ENCODE measurements at places on chromosomes 13 and 19.
A peak's percentile ranks its signal among the peaks of the same experiment; 100 is the strongest.

- no peaks in the 10 kb centered on the region for H3K27me3 ChIP-seq
- H3K4me1 ChIP-seq = no peaks in the 10 kb centered on the region
- H3K4me3 ChIP-seq = no peak overlapping the region
- DNase-seq = no peak
Measured at GRCh38 chr19:33282036-33282671, 20.2 kb downstream of the CEBPA start.

GRCh38 chr19:3163230-3163886, 15.2 kb upstream of the S1PR4 start:
- no peaks in the 10 kb centered on the region for H3K4me1 ChIP-seq
- H3K27ac ChIP-seq = no peak overlapping the region
- no peak overlapping the region for H3K4me3 ChIP-seq
- no peaks in the 10 kb centered on the region for H3K36me3 ChIP-seq
- H3K27me3 ChIP-seq = no peaks in the 10 kb centered on the region

DNA sequence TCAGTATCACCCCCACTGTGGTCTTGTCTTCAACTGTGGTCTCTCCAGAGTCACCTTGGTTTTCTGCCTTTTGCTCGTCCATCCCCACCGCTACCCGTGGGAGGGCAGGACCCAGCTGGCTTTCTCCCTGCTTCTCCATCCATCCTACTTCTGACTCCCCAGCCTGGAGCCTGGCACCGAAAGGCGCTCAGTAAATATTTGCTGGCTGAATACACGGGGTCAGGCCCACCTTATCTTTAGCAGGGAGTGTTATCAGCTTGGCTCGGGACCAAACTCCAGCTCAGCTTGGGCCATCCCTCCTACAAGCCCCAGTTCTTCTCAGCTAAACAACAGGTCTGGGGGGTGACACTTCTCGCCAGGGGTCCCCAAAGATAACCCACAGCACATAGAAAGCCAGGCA, 62.0 kb upstream of the KLF2 start:
- no peaks in the 10 kb centered on the region for H3K36me3 ChIP-seq
- H3K4me3 ChIP-seq = no peak overlapping the region
- H3K4me1 ChIP-seq = peaks cover 13% of the 10 kb centered on the region
- no peak overlapping the region for H3K27ac ChIP-seq
- peak; percentile 59 for DNase-seq
- no peaks in the 10 kb centered on the region for H3K27me3 ChIP-seq

DNA sequence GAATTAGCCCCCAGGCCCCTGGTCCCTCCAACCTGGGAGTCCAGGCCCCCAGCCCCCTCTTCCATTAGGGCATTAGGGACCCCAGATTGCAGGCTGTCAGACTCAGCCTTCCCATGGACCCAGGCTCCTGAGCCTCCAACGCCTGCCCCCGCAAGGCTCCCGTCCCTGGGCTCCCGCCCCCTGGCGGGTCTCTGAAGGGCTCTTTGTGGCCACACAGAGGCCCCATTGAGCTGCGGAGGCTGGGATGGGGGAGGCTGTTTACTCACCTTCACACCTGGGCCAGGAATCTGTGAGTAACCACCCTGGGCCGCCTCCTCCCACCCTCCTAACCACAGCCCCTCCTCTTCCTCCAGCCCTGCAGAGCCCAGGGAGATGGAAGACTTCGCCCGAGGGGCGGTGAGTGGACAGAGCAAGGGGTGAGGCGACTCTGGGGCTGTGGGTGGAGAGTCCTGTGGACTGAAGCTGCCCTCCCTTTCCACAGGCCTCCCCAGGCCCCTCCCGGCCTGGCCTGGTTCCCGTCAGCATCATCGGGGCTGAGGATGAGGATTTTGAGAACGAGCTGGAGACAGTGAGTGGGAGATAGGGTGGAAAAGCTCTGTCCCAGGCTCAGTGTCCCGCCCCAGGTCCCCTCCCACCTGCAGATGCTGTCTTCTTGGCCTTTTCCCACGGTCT, 4.9 kb downstream of the ARHGEF1 start:
- H3K36me3 ChIP-seq = no peaks in the 10 kb centered on the region
- no peaks in the 10 kb centered on the region for H3K4me1 ChIP-seq
- peak overlapping the region; percentile 35 for H3K4me3 ChIP-seq

- no peaks in the 10 kb centered on the region for H3K4me1 ChIP-seq
- no peak overlapping the region for H3K4me3 ChIP-seq
- no peaks in the 10 kb centered on the region for H3K27me3 ChIP-seq
- H3K36me3 ChIP-seq = no peaks in the 10 kb centered on the region
- DNase-seq = no peak
Measured at GRCh38 chr13:111322001-111322915, 1.8 kb downstream of the TEX29 start.

GRCh38 chr19:23321953-23322549, 71.9 kb upstream of the ZNF724 start:
- no peak for DNase-seq
- H3K27me3 ChIP-seq = no peaks in the 10 kb centered on the region
- H3K4me3 ChIP-seq = no peak overlapping the region
- no peaks in the 10 kb centered on the region for H3K36me3 ChIP-seq
- no peaks in the 10 kb centered on the region for H3K4me1 ChIP-seq

DNA sequence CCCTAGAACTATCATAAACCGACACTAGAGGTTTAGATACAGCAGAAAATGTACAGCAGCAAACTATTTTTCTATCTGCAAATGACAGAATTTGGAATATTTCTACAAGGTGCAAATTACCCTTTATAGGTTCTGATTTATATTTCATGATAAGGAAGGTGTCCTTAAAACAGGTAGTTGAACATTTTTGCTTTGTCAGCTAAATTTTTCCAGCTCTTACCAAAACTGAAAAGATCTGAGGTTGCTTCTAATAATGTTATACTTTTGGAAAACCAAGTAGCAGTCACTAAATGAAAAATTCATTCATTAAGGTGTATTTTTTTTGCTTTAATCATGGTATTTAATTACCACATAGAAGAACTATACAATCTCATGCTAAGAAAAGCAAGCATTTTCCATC, 9.0 kb downstream of the SHISA2 start:
- H3K36me3 ChIP-seq = no peaks in the 10 kb centered on the region
- no peaks in the 10 kb centered on the region for H3K4me1 ChIP-seq
- DNase-seq = no peak
- H3K27ac ChIP-seq = no peak overlapping the region
- H3K27me3 ChIP-seq = no peaks in the 10 kb centered on the region
- no peak overlapping the region for H3K4me3 ChIP-seq

- H3K4me1 ChIP-seq = peaks cover 8% of the 10 kb centered on the region
- H3K27me3 ChIP-seq = no peaks in the 10 kb centered on the region
- H3K4me3 ChIP-seq = peak within 1 kb of the TSS; percentile 94
- DNase-seq = peak; percentile 79
- peak within 1 kb of the TSS; percentile 96 for H3K27ac ChIP-seq
Measured at GRCh38 chr19:10543420-10544241, at the start of gene ATG4D. TSS of gene ATG4D (plus strand) at chr19:10543904. CDS start at chr19:10544091, 187 bp downstream.

- peak overlapping the region; percentile 5 for H3K4me3 ChIP-seq
- H3K27ac ChIP-seq = peak overlapping the region; percentile 6
- H3K36me3 ChIP-seq = no peaks in the 10 kb centered on the region
- no peaks in the 10 kb centered on the region for H3K27me3 ChIP-seq
- H3K4me1 ChIP-seq = peaks cover 14% of the 10 kb centered on the region
- peak; percentile 71 for DNase-seq
Measured at GRCh38 chr13:30739761-30740642, 4.7 kb downstream of the ALOX5AP start.

GRCh38 chr13:32639502-32640105, 53.4 kb downstream of the PDS5B start:
- no peaks in the 10 kb centered on the region for H3K36me3 ChIP-seq
- no peak overlapping the region for H3K4me3 ChIP-seq
- no peak for DNase-seq

DNA sequence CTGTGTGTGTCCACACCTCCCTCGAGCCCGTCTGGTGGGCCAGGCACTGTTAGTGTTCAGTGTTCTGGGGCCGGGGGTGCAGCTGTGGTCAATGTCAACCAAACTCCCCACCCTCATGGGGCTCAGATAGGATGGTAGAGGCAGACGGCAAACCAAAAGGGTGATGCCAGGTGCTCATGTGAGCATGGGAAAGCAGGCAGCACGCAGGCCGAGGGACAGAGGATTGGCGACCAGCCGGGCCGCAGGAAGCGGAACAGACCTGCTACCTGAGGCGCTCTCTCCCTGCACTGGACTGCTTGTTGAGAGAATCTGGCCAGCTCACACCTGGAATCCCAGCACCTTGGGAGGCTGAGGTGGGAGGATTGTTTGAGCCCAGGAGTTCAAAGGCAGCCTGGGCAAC, 29.1 kb downstream of the DHX34 start:
- H3K36me3 ChIP-seq = peaks cover 85% of the 10 kb centered on the region
- H3K4me1 ChIP-seq = peaks cover 7% of the 10 kb centered on the region
- DNase-seq = no peak
- H3K27me3 ChIP-seq = no peaks in the 10 kb centered on the region
- no peak overlapping the region for H3K4me3 ChIP-seq

- H3K27me3 ChIP-seq = no peaks in the 10 kb centered on the region
- no peak overlapping the region for H3K4me3 ChIP-seq
- peak overlapping the region; percentile 95 for H3K27ac ChIP-seq
- H3K4me1 ChIP-seq = peaks cover 80% of the 10 kb centered on the region
- no peaks in the 10 kb centered on the region for H3K36me3 ChIP-seq
- DNase-seq = no peak
Measured at GRCh38 chr19:10761443-10762250, 43.8 kb downstream of the DNM2 start.

DNA sequence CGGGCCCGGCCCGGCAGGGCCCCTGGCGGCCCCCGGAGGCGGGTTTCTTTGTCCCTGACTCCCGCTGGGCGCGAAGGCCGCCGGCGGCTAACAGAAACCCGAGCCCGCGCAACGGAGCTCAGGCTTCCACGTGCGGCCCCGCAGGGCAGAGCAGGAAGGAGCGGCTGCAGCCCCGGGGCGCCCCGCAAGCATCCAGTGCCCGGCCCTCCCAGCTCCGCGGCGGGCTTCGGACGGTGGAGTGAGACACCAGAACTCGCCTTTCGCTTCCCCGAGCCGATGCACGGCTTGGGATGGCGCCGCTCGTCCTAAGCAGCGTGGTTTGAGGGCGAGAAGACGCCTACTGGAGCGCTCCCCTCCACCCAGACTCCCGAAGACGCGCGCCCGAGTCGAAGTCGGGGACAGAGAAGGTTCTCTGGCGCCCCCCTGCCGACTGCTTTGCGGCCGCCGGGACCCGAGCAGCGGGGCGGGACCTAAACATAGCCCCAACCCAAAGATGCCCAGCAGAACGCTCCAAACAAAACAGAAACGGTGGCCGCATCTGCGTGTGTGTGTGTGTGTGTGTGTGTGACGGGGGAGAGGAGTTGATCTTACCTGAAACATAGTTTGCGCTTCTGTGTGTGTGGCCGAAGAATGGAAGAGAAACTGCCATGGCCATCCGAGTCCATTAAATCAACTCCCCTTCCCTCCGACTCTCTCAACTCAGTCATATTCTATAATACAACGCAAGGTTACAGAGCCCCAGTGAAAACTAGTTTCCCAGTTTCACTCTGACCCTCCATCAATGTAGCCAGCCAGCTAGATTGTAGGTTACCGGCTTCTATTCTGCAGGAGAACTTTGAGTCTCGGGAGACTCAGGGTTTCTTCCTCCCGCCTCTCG, 629 bp upstream of the FGF9 start:
- peak; percentile 85 for DNase-seq
- H3K36me3 ChIP-seq = no peaks in the 10 kb centered on the region
- peaks cover 36% of the 10 kb centered on the region for H3K4me1 ChIP-seq

DNA sequence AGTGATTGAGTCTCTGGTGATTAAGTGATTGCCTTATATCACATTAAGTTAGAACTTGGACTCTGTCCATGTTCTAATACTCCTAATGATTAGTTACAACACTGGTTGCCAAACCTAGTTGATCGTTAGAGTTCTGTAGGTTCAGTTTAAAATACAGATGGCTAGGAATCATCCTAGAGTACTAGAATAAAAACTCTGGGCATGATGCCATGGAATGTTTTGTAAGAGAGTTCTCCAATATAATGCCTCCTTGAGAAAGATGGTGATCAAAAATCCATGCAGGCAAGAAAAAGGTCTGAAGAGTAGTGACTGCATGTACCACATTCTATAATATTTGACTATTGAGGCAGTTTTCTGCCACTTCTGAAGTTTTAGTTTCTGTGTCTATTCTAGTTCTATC, 176.3 kb downstream of the GPC5 start:
- no peaks in the 10 kb centered on the region for H3K4me1 ChIP-seq
- no peak overlapping the region for H3K27ac ChIP-seq
- H3K36me3 ChIP-seq = no peaks in the 10 kb centered on the region

- DNase-seq = no peak
- no peaks in the 10 kb centered on the region for H3K27me3 ChIP-seq
- H3K36me3 ChIP-seq = no peaks in the 10 kb centered on the region
- H3K4me3 ChIP-seq = no peak overlapping the region
- H3K27ac ChIP-seq = no peak overlapping the region
Measured at GRCh38 chr13:42378383-42378780, 106.4 kb downstream of the AKAP11 start.

DNA sequence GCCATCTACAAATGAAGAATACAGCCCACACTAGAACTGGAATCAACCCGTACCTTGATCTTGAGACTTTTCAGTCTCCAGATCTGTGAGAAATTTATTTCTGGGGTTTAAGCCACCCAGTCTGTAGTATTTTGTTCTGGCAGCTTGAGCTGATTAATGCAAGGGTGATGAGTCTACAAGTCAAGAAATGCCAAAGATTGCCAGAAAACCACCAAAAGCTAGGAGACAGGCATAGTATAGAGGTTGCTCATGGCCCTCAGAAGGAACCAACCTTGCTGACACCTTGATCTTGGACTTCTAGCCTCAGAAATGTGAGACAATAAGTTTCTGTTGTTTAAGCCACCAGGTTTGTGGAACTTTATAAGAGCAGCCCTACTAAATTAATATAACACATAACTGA, 428.2 kb upstream of the KLF12 start:
- no peaks in the 10 kb centered on the region for H3K36me3 ChIP-seq
- H3K4me1 ChIP-seq = no peaks in the 10 kb centered on the region
- no peaks in the 10 kb centered on the region for H3K27me3 ChIP-seq
- no peak overlapping the region for H3K27ac ChIP-seq

DNA sequence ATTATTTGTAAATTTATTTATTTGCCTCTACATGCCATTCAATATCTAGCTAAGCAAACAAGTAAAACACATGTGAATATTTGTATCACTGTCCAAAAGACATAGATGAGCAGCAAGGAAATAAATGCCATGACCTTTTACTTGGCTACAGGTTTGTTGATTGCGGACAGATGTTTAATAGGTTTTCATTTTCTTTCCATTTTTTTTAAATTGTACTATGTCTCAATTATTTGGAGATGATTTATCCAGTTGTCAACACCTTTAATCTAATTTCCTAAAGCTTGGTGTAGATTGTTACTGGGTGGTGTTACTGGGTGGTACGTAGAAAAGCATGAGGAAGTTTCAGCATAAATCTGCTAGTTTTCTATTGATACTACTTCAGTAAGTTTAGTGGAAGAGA, 560.6 kb upstream of the SPRY2 start:
- H3K27ac ChIP-seq = no peak overlapping the region
- no peaks in the 10 kb centered on the region for H3K4me1 ChIP-seq
- H3K4me3 ChIP-seq = no peak overlapping the region
- H3K36me3 ChIP-seq = no peaks in the 10 kb centered on the region
- no peak for DNase-seq
- H3K27me3 ChIP-seq = no peaks in the 10 kb centered on the region

- H3K27me3 ChIP-seq = no peaks in the 10 kb centered on the region
- H3K4me1 ChIP-seq = no peaks in the 10 kb centered on the region
- H3K4me3 ChIP-seq = no peak overlapping the region
- H3K27ac ChIP-seq = no peak overlapping the region
- no peak for DNase-seq
- no peaks in the 10 kb centered on the region for H3K36me3 ChIP-seq
Measured at GRCh38 chr13:67557642-67558241, 327.6 kb upstream of the PCDH9 start.

Measured in Peyer's patch (tissue), 4 donors.